Stimulated activated CD8-positive, alpha-beta memory T cell treated with anti-CD3 and anti-CD28 coated beads, Interleukin-15, amount 100 ng/mL, for 1 hour (primary cell): ENCODE measurements at places on chromosomes 1 and 21.

DNA sequence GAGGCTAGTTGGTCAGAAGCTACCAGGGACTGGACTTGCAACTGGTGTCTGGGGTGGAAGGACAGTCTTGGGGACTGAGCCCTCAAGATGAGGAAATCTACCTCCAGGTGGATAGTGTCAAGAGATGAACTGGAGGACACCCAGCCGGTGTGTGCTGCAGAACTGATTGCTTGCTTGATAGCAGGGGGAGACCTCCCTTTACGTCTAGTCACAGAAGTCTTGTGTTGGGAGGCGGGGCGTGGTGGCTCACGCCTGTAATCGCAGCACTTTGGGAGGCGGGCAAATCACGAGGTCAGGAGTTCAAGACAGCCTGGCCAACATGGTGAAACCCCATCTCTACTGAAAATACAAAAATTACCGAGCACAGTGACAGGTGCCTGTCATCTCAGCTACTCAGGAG, 4.9 kb downstream of the RCC2 start:
- DNase-seq = no peak

DNA sequence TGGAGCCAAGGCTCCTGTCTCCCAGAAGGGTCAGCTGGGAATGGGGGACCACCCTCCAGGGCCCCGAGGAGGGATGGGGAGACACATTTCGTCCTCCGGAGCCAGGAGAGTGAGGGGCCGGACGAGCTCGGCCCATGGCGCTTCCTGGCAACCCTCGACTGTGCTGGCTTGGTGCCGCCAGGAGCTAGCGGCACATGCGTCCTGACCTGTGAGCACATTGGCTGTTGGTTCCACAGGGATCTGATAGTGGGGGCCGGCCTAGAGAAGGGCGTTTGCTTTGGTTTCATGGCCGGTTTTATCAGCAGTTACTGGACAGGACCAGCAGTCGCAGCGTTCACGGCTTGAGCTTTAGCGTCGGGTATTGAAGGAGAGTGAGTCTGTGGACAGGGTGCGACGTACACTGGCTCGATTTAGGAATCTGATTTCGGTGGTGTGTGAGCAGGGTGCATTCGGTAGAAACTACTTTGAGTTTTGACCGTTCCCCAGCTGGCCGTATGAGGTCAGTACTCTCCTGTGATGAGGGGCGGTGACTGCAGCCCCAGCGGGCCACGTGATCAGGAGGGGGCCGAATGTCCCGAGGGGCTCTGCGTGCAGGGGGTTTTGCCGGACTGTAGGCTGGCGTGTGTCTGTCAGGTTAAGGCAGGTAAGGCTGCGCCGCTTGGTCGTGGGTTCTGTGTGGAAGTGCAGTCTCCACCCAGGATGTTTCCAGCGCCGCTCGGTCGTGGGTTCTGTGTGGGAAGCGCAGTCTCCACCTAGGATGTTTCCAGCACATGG, 18.7 kb downstream of the FAAP20 start:
- DNase-seq = no peak

DNA sequence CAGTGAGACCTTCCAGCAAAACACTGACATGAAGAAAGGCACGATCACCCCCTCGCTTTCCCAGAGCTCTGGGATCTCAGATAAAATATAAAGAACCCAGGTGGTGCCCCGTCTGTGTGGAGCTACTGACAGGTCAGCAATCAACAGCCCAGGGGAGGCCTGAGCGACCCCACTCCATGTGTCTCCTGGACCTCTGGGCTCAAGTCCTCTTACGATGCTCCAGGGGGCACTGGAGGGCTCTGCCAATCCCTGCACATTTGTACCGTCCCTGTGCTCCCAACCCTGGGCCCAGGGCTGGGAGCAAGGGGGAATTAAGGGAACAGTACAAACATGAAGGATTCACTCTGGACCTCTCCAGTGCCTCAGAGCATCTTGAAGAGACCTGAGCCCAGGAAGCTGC, 12.5 kb downstream of the S100A7A start:
- no peak for DNase-seq

DNA sequence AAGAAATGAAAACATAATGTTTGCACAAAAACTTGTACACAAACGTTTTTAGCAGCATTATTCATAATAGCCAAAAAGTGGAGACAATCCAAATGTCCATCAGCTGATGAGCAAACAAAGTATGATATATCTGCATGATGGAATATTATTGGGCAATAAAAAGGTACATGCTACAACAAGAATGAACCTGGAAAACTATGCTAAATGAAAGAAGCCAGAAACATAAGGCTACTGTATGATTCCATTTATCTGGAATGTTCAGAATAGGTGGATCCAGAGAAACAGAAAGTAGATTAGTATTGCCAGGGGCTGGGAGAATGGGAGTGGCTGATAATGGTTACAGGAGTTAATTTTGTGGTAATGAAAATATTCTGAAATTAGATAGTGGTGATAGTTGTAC, 19.0 kb downstream of the FBXO28 start:
- DNase-seq = no peak
